ENCODE measurements at places on chromosomes 6 and 20.

DNA sequence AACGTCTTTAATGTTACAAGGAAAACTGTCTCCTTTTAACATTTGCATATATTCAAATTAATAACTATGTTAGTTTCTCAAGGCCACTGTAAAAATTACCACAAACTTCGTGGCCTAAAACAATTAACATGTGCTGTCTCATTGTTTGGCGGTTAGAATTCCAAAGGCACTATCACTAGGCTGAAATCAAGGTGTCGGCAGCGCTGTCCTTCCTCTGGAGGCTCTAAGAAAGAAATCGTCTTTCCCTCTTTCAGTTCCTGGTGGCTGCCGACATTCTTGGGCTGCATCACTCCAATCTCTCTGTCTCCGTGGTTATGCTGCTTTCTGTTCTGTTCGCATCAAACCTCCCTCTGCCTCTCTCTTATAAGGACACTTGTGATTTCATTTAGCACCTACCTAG lies 4.2 kb downstream of the TPD52L1 start:
- no peak for DNase-seq

DNA sequence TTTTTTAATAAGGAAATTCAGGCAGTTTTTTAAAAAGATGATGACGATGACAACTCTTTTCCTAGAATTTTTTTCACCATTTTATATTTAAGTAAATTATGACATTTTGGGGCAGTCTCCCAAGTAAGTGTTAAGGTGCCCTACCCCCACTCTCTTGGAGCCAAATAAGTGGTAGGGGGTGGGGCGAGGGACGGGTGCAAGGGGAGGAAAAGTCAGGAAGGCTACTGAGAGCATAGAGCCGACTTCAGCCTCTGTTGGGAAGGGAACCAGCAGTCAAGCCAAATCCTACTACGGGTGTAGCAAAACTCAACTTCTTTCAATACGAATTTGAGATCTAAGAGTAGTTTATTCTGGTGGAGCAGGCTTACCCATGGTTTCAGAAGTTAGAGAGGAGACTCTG lies 54.4 kb downstream of the KIZ start:
- no peak for DNase-seq

GRCh38 chr6:113960795-113961194 lies 10.2 kb downstream of the HDAC2 start:
- no peak for DNase-seq

- no peak for DNase-seq
These were observed 202.9 kb downstream of the ZNF217 start for GRCh38 chr20:53390770-53391169.

- DNase-seq: no peak
These were observed 7.9 kb upstream of the GMNN start for GRCh38 chr6:24766680-24767462.
